ENCODE measurements at places on chromosomes 7 and 10.

GRCh38 chr10:132845041-132845551 is 59.1 kb upstream of the NKX6-2 start:
- no peak for DNase-seq

GRCh38 chr10:119104654-119105015 is 722 bp downstream of the DENND10 start:
- DNase-seq, result no peak

GRCh38 chr10:109960682-109961081 is 37.4 kb upstream of the XPNPEP1 start:
- DNase-seq, result no peak

GRCh38 chr7:55129541-55130394 is 111.0 kb downstream of the EGFR start:
- DNase-seq, result no peak

DNA sequence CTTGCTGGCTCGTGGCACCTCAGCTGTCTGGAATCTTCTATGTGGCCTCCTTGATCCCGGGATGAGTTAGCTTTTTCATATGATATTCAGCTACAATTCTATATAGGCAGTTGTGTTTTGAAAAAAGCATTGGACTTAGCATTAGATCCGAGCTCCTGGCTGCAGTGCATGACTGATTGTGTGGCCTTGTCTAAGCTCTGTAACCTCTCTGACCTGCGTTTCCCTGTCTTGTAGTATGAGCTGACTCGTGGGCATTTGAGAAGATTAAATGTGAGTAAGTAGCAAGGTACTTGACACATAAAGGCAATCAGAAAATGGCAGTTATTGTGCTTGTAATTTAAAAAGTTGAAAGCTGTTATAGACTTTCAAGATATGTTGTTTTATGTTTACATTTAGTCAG is 85.9 kb downstream of the CCNY start:
- DNase-seq, result no peak

DNA sequence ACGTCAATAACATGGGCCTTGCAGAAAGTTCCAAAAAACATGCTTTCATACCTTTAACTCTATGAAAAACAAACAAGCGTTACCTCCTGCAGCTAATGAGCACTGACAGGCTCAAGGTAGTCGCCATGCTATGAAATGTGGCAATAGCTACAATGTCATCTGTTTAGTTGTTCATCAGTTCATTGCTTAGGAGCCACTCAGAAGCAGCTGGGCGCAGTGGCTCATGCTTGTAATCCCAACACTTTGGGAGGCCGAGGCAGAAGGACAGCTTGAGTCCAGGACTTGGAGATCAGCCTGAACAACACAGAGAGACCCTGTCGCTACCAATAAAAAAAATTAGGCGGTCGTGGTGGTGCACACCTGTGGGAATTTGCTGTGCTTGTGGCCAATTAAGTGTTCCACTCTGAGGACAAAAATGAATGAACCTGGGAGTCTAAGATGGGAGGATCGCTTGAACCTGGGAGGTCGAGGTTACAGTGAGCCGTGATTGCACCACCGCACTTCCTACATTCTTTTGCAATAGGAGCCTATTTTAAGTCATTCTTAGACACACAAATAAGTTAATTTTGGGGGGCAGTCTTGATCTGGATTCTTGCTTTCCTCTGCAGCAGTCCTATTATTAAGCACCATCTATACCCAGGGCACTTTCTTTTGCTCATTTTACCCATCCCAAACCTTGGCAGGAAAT is 276.2 kb upstream of the KLF14 start:
- DNase-seq, result no peak

- DNase-seq, result no peak
These were observed 17.0 kb downstream of the DENND10 start for GRCh38 chr10:119120875-119121274.

DNA sequence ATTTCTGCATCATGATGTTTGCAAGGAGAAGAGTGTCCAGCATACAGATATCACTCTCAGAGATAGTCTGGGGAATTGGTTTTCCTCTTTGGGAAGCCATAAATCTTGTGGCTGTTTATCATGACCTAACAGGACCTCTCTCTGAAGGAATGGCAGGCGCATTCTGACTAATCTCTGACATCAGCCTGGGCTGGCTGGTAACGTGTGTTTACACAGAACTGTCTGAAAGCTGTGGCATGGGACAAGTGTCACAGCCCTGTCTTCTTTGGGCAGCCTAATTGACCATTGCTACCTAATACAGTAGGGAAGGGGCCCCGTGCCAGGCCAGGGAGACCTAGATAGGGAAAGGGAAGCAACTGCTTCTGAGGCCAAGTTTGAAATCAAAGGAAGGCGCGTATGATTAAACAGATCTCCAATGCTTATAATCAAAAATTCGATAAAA is 73.9 kb upstream of the CABCOCO1 start:
- DNase-seq, result no peak

GRCh38 chr7:142964502-142965246 is 2.5 kb upstream of the KEL start:
- no peak for DNase-seq

DNA sequence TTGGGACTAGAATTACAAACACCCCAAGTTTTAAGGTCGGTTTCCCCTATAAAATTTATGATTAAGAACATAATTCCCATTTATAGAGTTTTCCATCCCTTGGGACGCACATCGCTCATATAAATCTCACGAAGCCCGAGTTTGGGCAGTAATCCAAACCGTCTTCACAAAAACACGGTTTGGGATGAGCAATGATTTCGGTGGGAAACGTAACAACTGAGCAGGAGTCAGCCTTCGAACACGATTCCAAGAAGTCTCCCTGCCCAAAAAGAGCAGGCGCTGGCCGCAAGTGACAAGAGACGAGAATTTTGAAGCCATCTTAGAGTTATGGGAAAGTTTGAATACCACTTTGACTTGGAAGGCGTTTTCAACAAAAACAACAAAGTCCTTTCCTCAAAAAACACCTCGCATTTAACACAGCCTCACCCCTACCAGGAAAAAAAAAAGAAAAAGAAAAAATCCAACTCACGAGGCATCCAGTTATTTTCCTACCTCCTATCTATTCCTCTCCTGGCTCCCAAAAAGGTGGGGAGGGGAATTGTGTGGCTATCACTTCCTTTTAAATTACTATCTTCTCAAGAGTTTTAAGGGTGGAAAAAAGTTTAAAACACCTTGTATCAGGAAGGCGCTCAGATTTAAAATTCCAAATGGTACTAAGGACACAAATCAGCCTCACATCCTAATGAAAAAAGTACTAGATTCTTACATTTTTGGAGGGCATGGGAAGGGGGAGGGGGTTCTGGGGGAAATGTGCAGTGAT is 1.6 kb downstream of the SEPHS1 start:
- no peak for DNase-seq

- no peak for DNase-seq
These were observed 13.7 kb downstream of the CISD1 start for GRCh38 chr10:58282615-58283014.

- DNase-seq, result no peak
These were observed 355.2 kb upstream of the LRGUK start for GRCh38 chr7:133771788-133772419.

DNA sequence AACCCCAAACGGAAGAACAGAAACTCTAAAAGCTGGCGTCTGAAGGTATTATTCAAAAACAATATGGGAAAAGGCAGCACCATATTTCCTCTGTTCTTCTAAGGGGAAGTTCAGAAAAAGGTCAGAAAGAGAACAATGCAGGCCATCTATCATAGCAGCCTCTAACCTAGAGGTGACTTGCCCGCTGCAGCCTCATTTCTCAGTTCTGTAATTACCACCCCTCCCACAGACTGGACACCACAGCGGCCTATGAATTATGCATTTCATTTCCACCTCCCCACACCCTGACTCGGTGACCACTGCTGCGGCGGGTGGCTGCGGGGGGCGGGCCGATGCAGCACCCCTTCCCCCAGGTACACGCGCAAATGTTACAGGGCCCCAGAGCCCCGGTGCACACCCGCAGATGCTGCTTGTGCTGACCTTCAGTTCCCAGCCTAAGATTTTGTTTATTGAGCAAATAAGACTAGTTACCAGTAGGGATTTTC is 125.5 kb downstream of the CLEC2L start:
- DNase-seq, result no peak

- no peak for DNase-seq
These were observed 346.8 kb upstream of the NFE2L3 start for GRCh38 chr7:25805027-25805687.

DNA sequence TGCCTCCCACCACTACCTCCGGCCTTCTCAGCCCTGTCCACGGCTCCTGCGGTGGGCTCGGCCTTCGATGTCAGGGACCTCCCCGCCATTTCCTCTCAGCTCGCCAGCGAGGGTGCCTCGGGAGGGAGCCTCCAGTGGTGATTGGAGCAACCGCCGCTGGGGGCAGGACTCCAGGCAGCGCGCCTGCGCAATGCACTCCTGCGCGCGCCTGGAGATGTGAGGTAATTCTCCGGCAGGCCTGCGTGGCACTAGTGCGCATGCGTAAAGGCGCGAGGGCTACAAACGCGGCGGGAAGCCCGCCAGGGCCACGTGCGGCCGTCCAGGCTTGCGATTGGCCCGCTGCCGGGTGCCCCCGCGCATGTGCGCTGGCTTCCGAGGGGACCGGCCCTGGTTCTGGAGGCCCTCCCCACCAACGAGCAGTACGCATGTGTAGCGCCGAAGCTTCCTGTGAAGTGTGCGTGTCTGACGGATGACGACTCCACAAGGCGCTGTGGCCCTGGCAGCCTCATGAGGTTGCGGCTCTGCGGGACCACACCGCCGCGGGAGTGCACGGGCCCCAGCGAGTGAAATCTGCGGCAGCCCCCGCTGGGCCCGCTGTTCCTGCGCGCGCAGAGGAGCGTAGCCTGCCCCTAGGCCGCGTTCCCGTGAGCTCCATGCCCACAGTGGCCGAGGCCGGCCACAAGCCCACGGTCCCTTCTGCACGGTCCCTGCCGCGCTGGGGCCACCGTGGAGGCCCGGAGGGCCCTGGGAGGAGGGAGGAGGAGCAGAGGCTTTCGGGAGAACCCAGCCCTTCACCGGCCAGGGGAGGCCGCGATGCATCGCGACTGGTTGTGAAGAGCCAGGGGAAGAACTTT is at the start of gene SYCE1:
Gene SYCE1 (minus strand): TSS at position 143 of the 854 bp plus-strand sequence. CDS start 54 bp downstream, at position 89.
- no peak for DNase-seq

- DNase-seq, result no peak
These were observed 8.9 kb downstream of the EEPD1 start for GRCh38 chr7:36161996-36162395.

- DNase-seq, result no peak
These were observed 40.7 kb downstream of the MRPL32 start for GRCh38 chr7:42972699-42973500.

DNA sequence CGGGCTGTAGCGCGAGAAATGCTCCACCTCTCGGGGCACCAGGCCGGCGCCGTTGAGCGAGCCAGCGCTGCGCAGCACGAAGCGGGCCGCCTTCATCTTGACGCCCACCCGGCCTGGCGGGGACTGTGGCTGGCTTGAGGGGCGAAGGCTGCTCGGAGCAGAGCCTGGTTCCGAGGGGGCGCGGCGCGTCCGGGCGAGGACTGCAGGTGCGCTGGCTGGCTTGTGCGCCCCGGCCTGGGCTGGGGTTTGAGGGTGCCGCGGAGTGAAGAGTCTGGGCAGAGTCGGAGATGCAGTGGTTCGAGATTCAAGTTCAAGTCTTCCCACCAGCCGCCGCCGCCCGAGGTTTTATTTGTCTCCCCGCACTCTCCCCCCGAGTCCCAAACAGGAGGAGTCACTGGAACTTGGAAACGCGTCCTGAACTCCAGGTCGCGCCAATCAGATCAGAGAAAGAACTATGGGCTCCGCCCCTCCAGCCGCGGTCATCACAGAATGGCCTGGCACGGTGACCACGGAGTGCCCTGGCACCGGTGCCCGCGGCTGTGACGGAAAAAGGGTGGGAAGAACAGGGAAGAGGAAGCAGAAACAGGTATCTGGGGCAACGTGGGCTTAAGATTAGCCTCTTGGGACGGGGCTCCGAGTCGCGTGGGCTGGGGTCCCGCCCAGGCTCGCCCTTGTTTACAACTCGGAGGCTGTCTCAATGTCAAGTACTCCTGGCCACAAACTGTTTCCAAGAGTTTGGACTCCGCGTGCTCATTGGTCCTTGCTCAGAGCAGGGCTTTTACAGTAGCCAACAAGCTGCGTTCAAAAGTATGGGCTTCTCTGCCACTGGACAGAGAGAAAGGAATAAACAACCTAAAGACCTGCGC is at the start of gene PDK4:
Gene PDK4 (minus strand): TSS at position 319 of the 866 bp plus-strand sequence. CDS start 223 bp downstream, at position 96.
- DNase-seq, result no peak

DNA sequence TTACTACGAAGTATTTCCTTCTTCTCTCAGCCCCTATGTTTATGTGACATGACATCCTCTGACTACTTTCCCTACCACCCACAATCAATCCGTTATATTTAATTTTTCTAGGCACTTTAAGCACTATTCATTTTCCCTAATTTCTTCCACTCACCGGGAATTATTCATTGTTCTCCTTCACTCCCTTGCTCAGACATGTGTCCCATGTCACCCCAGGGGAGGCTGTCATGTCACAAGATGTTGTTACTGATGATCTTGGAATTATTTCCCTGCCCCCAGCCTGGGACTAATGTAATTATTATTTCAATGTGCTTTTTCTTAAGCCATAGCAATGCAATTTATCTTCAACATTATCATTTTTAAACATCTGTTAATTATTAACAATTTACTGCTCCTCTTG is 317.2 kb downstream of the PHF14 start:
- no peak for DNase-seq

GRCh38 chr7:144784943-144785342 is 50.9 kb downstream of the TPK1 start:
- no peak for DNase-seq

GRCh38 chr10:5544216-5544805 is 19.6 kb downstream of the CALML3 start:
- DNase-seq, result no peak

Measured in activated T-helper 1 cell treated with anti-CD3 and anti-CD28 coated beads, Interleukin-2, amount 50 U/mL, for 16 hours (primary cell).